ENCODE measurements at places on chromosomes 7 and 10.

DNA sequence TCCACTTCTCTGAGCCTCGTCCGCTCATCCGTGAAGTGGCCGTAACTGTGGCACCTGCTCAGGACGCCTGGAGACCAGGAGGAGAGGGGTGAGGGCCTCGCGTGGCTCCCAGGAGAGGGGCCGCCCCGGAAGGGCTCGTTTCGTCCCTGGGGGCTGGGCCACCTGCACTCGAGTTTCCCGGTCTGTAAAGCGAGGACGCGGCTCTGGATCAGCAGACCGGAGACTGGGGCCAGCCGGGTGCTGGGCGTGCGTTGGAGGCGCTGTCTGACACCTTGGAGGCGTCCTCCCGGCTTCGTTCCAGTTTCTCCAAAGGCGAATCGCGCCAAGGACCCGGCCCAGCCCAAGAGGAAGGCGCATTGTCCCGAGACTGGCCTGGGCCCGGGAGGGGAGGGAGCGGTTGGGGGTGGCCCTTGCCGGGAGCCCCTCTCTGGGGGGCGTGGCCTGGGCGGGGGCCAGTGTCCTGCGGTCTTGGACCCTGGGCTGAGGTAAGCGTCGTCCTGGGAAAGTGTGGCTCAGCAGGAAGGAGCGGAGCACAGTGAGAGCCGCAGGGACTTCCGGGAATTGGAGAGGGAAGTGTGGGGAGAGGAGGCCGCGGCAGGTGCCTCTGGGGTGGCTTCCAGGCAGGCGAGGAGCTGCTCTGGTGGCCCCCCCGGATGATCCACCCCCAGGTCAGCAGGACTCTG lies 89.6 kb downstream of the FOXL3 start:
- peak; percentile 58 for DNase-seq

DNA sequence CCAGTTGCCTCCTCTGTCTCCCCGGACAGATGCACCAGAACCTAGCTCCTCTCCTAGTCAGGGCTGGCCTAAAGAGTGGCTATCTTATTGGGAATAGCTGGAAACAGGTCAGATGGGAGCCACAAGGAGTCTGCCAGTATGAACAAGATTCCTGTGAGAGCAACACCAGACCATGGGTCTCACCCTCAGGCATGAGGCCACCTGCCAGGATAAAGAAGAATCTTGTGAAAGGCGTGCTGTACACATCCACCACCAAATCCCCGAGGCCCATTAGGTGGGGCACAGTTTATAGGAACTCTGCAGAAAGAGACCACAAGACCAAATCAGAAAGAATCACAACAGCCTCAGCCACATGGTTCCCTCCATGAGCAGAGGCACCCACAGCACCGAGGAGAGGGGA lies 325.9 kb downstream of the TNS3 start:
- DNase-seq: no peak

GRCh38 chr10:132860532-132860931 lies 74.6 kb upstream of the NKX6-2 start:
- DNase-seq: no peak

GRCh38 chr7:131021460-131021859 lies 287.5 kb upstream of the KLF14 start:
- peak; percentile 39 for DNase-seq

- DNase-seq: no peak
These were observed 212.1 kb upstream of the SVIL start for GRCh38 chr10:29846881-29847280.

- DNase-seq: no peak
These were observed 2.3 kb upstream of the SH2B2 start for GRCh38 chr7:102284399-102284798.

GRCh38 chr10:4033341-4033896 lies 248.4 kb upstream of the KLF6 start:
- DNase-seq: no peak

DNA sequence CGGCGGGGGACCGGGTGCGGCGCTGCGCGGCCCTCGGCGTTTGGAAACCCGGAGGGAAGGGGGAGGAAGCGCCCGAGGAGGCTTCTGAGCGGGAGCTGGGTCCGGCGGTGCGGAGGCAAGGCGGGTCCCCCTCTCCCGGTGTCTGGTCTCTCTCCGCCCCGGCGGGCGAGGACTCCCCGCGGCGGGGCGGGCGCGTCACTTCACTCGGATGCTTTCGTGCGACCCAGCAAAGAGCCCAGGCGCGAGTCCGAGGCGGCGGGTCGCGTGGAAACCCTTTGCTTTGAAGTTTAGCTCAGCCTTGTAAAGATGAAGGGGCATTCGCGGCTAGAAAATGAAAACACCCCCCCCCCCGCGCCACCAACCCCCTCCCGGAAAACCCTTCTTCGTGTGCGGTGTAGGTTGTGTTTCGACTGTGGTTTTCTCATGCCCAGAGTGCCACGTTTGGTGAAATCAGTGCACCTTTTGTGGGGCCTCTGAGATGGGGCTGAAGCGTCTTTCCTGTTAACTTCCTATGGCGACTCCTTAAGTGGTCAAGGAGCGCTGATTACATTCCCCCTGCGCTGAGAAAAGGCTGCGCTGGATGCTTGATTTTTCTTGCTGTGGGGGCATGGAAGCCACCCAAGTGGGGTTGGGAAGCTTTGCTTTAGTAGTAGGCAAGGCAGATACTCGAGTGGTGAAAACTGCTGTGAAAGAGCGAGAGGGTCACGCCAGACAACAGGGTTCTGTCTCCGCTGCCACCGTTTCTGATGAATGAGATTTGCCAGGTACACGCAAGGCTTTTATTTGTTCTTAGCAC lies 876 bp downstream of the GNAI1 start:
- peak; percentile 82 for DNase-seq

- peak; percentile 3 for DNase-seq
These were observed 20.4 kb downstream of the OPALIN start for GRCh38 chr10:96338279-96338925.

DNA sequence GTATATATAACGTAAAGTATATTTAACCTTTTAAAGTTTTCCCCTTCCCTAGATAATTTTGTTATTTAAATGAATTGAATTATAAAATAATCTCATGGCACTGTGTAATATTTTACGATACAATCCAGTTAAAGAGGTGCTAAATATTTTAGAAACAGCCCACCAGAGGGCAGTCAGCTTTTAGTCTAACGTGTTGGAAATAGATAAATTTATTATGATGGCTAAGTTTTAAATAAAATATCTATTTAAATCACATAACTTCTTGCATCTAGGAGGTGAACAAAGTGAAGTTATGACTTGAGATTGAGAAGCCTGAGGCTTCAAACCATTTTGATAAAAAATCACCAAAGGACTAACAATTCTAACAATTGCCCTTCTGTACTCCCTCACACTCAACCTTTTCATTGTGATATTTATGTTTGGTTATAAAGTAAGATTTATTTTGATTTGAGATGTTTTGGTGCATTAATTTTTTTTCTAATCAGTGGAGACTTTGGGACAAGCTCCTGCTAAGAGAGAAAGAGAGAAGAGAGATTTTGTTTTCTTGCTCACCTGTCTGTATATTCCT lies 171.5 kb upstream of the SP4 start:
- DNase-seq: peak; percentile 80

DNA sequence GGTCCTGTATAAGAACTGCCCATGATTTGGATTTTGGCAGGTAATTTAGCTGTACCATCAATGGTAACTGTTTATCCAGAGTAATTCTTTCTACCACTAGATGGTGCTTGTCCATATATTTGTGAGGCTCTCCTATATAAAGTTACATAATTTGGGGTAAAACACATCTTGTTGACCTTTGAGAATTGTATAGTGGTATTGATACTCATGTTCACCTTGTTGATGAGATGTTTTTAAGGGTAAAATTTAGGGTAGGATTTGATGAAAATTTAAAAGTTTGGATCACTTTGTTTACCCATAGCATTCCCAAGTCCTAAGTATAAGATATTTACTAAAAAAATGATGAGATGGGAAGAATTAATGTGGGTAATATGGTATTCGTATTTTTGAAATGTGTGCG lies 31.6 kb downstream of the ST7 start:
- peak; percentile 55 for DNase-seq

DNA sequence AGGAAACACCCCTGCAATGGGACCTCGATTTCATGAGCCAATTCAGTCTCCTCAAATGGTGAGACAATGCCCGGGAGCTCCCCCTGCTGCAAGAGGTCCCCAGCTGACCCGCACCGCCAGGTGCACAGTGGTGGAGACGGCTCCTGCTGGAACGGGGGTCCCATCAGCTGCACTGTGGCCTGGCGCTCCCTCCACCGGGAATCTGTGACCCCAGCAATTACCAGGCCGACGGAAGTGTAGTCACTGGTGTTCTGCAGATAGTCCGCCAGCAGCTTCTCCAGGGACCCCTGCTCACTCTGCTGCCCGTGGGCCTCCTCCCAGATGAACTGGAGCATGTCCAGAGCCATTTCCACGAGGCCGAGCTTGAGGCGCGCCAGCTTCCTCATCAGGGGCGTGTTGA lies 64.9 kb upstream of the NKX6-2 start:
- DNase-seq: no peak

DNA sequence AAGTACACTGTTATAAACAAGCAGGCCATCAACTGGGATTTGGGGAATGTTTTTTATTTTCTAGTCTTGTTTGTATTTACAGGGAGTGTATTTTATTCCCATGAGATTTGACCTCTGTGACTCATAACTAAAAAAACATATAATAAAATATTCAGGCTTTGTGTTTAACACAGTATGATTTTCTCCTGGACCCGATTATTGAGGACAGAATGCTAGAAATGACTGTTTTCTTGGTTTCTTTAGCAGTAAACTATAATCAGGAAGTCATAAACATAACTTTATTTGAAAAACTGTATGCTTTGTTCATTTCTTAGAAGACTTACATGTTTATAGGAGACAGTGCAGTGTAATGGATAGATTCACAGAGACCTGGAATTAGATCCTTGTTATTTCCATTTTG lies 2.1 kb downstream of the NHLRC2 start:
- no peak for DNase-seq

DNA sequence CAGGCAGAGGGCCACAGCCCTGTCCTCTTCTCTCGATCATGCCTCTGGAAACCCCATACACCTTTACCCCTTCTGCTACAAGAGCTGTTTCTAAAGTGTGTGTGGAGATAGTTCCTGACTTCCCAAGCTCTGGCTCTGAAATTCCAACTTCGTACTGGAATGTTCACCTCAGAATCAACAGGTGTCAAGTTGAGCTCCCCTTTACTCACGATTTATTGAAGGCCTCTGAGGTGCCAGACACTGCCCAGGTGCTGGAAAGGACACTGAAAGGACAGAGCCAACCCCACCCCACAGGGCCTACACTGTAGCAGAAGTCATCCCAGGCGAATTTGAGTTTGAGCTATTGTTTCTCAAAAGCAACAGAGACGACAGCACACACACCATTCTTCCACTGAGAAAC lies 209.9 kb upstream of the FRMD4A start:
- no peak for DNase-seq

- DNase-seq: no peak
These were observed 38.2 kb downstream of the MYL10 start for GRCh38 chr7:101590663-101591435.

DNA sequence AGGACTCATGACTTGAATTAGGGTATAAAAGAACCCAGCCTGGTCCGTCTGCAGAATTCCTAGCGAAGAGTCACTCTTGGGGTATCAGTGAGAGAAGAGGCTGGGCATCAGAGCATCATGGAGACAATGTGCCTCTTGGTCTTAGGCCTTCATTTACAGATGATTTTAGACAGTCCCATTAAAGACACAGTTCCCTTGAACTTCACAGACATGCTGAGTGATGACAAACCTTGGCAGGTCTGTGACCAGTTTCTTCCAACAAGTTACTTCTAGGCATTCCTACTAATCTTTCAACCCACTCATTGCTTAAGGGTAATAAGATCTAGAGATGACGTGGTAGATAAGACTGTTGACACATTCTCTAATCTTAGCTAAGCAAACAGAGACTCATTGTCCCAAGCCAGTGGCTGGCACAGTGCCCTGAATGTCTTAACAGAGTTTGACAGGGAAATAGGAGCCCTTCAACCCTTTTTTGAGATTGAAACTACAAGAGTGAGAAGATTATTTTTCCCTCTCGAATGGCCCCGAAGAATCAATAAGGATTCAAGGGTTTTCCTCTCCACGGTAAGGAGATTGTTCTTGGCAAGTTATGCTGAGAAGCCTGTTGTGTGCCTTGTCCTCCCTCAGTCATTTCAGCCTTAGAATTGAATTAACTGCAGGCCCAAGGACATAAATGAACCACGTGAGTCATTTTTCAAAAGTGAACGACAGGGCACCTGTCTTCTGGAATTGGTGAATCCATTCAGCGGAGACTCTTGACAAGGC lies 281.1 kb downstream of the CCDC3 start:
- DNase-seq: peak; percentile 80

- no peak for DNase-seq
These were observed 5.5 kb upstream of the CDHR1 start for GRCh38 chr10:84188815-84189214.

- no peak for DNase-seq
These were observed 18.9 kb upstream of the LFNG start for GRCh38 chr7:2500701-2501100.

GRCh38 chr7:100540073-100540723 lies 1.2 kb downstream of the AGFG2 start:
- DNase-seq: no peak

- peak; percentile 30 for DNase-seq
These were observed 6.8 kb upstream of the SNX8 start for GRCh38 chr7:2321020-2321419.

GRCh38 chr10:30732671-30733070 lies 103.1 kb upstream of the LYZL2 start:
- DNase-seq: no peak

- DNase-seq: no peak
These were observed 57.2 kb downstream of the CREB5 start for GRCh38 chr7:28469562-28469961.

- no peak for DNase-seq
These were observed 1119.1 kb upstream of the PHF14 start for GRCh38 chr7:9854605-9855004.

- DNase-seq: no peak
These were observed 3.9 kb upstream of the GPER1 start for GRCh38 chr7:1083729-1084657.

- peak; percentile 37 for DNase-seq
These were observed 359.0 kb upstream of the ANKRD30A start for GRCh38 chr10:36766415-36766810.

DNA sequence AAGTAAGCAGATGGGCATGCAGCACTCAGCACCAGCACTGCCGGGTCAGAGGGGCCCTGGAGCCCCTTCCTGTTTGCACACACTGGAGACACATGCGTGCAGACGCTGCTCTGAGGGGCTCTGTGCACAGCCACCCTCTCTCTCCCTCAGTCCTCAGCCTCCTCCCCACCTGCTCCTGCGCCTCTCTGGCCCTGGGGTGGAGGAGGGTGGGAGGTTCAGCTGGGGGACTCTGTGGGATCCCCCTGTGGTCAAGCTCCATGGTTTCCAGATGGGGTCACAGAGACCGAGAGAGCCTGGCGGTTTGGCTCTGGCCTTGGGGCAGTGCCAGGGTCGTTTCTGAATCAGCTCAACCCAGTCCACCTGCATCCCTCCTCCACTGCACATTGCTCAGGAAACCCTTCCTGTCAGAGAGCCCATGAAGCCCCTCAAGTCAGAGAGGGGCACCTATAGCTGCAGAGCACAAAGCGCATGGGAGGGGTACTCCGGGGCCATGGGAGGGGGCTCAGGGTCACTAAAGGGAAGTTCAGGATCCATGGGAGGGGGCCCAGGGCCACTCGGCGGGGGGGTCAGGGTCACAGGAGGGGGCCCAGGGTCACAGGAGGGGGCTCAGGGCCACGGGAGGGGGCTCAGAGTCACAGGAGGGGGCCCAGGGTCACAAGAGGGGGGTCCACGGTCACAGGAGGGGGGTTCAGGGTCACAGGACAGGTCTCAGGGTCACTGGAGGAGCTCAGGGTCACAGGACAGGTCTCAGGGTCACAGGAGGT lies 161.7 kb downstream of the ADARB2 start:
- DNase-seq: no peak

- no peak for DNase-seq
These were observed 105.2 kb upstream of the NOBOX start for GRCh38 chr7:144508702-144509101.

- no peak for DNase-seq
These were observed 393.4 kb downstream of the SORCS1 start for GRCh38 chr10:106771154-106771553.

Measured in eye (tissue), 1 donor.